Activated CD4-positive, alpha-beta T cell treated with anti-CD3 and anti-CD28 coated beads, Interleukin-2, amount 50 U/mL, for 4 hours (primary cell): ENCODE measurements at places on chromosomes 3 and 15.

GRCh38 chr3:52707585-52707984, 1.7 kb downstream of the SPCS1 start:
- DNase-seq: no peak

- DNase-seq: no peak
Observed at GRCh38 chr3:115347737-115348136, 200.6 kb upstream of the ZBTB20 start.

GRCh38 chr3:166446986-166447385, 609.8 kb upstream of the BCHE start:
- no peak for DNase-seq

DNA sequence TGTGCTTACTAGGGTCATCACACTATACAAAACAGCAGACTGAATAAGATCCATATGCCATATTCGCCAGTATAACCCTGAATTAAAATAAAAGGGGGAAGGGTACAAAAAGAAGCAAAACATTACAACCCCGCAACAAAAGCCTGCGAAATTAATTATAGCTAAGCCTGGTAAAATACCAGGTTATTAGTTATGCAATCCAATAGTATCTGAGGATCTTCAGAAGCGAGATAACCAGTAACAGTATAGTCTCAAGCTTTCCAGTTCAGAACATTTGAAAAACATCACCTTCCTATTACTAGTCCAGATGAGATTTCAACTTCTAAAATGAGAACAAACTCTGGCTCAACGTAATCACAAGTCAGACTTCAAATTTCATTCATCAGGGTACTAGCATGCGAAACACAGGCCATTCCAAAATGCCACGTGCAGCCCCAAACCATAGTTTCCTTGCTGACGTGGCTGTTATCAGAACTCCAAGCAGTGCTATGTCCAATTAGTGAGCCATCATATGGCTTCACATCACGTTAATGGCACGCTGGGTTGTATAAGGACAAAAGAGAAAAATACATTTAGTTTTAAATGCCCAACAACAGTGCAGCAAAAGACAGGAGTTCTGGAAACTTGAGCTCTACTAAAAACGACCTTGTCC, 1.1 kb downstream of the SSR3 start:
- no peak for DNase-seq

DNA sequence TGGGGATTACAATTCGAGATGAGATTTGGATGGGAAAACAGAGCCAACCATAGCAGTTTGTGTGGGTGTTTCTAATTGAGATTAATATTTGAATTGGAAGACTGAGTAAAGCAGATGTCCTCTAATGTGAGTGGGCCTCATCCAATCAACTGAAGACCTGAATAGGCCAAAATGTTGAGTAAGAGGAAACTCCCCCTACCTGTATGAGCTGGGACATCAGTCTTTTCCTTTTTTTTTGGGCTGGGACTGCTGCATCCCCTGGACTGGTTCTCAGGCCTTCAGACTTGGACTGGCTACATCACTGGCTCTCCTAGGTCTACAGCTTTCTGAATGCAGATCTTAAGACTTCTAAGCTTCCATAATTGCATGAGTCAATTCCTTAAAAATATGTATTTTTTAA, 144.1 kb downstream of the CD47 start:
- no peak for DNase-seq

- DNase-seq: no peak
Observed at GRCh38 chr15:39180483-39180933, 400.4 kb upstream of the THBS1 start.

- no peak for DNase-seq
Observed at GRCh38 chr3:38916706-38917105, 100.7 kb upstream of the SCN10A start.

DNA sequence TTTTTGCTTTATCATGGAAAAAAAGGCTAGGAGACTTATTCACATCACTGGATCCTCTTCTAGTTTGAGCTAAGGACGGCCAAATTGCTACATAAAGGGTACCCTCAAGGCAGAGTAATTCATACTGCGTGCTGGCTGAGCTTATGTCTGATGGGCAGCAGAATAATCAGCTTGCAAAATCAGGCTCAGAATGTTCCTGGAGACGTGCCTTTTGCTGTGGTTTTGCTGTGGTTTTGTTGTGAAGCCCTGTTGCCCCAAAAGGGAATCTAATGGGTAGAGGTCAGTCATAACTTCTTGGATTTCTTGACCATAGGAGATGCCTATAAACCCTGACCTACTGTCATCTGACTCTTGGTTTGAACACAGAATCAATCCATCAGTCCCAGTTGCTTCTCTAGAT, 189.9 kb downstream of the SOX2 start:
- DNase-seq: no peak

DNA sequence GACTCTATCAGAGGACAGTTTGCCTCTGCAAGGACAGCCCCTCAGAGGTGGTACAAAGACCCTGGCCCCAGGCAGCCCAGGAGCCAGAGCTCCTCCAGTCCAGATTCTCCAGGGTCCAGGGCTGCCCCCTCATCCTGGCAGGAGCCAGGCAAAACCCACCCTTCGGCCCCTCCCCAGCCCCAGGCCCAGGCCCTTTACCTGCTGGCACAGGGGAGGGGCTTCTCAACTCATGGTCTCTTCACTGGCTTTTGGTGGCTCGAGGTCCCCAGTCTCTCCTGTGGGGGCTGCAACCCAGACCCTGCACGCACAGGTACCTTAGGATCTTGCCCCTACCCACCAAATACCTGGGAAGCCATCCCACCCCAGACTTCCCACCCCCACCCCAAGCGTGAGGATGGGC, 8.5 kb downstream of the NEIL1 start:
- DNase-seq: no peak

- no peak for DNase-seq
Observed at GRCh38 chr3:126955004-126955790, 27.7 kb upstream of the PLXNA1 start.

DNA sequence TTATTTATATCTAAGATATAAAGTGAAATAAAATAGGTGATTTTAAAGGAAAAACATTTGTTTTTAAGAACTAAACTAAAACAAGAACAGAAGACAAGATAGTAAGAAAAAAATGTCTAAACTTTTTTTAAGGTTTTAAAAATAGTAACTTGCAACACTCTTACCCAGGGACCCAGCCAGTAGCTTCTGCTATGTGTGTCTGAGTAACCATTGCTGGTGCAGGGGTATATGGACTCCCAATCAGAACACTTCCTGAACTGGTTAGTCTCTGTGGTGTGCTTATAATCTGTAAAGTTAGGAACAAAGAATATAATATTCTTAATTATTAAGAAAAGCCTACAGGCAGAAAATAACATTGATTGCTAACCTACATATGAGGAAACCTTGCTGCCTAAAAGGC, 118.4 kb downstream of the ATP1B3 start:
- no peak for DNase-seq

DNA sequence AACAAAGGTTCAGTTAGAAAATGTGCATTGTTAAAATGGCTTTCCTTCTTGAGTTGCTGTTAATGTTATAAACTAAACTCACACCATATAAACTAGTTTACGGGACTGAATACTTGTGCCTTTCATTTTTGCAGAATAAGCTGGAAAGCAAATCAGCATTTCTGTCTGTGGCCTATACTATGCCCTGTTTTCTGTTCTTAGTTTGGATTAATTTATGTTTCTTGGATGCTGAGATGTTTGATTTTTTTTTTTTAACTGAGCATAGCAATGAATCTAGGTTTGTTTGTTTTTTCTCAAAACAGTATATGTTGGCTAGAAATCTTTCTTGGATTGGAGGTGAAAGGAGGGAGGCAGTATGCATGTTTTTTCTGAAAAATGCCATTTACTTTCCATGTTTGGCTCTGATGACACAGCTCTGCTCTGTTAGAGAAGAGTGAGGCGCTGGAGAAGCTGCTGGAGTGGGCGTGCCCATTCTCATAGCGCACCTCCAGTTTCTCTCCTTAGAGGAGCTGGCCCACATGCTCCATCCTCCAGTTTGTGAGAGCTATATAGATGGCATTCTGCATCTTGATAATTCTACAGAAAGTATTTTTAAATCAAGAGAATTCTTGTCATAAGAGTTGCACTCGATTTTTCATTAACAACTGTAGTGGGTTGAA, 423.6 kb upstream of the TPM1 start:
- DNase-seq: no peak

DNA sequence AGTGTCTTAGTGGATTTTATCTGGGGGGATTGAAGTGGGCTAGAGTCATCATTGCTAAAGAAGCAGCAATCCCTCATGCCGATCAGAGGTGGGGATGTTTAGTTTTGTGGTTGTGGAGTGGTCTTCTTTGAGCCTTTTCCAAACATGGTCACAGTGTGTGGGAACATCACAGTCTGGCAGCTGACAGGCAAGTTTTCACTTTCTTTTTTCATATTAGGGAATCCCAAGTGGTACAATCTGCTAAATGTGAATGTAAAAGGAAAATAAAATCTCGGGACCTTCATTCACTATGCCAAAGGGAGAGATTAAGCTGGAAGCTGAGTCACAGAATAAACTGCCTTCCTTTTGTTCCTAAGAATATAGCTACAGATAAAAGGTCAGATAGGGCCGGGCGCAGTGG, 10.4 kb upstream of the CX3CR1 start:
- DNase-seq: no peak

GRCh38 chr3:80771085-80771484, 990.4 kb downstream of the GBE1 start:
- DNase-seq: no peak

GRCh38 chr15:99593070-99593469, 27.3 kb downstream of the MEF2A start:
- no peak for DNase-seq

DNA sequence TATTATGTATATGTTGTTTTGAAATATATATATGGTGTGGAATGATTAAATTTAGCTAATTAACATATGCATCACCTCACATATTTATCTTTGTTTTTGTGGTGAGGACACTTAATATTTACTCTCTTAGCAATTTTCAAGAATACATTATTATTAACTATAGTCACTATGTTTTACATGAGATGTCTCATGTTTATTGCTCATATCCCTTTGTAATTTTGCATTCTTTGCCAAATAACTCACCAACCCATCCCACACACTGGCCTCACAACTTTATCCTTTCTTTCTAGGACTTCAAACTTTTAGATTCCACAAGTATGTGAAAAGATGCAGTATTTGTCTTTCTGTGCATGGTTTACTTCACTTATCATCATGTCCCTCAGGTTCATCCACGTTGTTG, 950.2 kb upstream of the CADM2 start:
- DNase-seq: no peak

GRCh38 chr15:74398183-74398582, 30.7 kb upstream of the CYP11A1 start:
- DNase-seq: no peak

GRCh38 chr15:39099524-39099923, 481.4 kb upstream of the THBS1 start:
- DNase-seq: no peak

GRCh38 chr3:159667261-159667660, 321.4 kb upstream of the IL12A start:
- DNase-seq: no peak

DNA sequence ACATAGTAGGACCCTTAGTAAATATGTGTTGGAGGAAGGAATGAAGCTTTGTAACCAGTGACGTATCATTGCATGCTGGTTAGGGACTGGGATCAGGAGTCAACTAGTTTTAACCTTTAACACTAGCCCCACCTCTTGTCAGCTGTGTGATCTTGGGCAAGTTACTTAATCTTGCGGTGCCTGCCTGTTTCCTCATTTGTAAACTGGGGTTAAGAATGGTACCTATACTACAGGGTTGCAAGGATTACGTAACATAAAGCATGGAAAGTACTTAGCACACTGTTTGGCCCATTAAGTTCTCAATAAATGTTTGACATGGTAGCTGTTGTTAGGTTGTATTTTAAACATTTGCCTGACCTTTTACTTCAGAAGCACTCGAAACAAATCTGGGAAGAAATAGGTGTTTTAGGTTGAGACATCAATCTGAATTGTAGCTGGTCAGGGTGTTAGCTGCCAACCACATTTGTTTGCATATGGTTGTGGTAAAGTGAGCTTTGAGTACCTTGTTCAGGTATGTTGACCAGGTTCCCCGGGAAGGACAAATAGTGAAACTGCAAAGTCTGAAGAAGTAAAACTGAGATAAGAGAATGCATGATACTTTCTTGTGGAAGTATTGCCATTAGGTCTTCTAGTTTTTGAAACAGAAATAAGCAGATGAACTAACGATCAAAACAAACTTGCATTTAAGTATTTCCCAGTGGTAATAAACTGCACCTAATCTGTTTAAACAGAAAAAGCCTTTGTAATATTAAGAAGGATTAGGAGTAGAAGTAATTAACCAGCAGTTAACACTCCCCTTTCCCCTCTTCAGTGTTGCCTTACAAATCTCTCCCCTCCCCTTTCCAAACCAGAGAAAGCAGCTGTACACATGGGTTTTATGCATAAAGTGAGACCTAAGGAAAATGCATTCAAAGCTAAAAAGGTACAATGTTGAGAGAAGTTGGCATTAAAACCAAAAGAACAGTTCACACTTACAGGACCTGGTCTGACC, 25.8 kb upstream of the SCAANT1 start:
- no peak for DNase-seq

DNA sequence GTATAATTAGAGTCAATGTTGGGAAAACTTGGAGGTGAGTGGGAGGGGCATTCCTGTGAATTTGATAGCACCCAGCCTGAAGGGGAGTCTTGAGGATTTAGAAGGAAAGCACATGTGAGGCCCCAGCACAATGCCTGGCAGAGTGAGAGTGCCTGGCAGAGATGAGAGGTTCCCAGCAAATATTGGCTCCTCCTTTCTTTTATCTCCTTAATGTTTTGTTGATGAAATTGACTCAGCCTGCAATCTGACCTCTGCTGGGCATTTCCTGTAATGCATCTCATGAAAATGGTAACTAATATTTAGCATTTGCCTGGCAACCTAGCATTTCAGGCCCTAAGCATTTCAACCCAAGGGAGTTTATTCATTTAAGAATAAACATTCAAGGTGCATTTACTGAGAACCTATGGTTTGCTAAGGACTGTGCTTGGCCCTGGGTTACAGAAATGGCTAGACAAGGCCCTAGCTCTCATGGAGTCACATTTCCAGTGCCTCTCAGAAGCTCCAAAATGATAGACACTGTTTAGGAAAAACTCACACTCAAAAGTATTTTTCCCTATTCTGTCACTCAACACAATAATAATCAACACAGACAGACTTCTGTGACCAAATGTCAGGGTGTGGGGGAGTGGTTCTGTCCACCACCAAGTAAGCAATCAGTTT, 19.0 kb downstream of the PDHB start:
- DNase-seq: peak; percentile 32

- no peak for DNase-seq
Observed at GRCh38 chr15:100651253-100651652, 48.9 kb downstream of the ASB7 start.

DNA sequence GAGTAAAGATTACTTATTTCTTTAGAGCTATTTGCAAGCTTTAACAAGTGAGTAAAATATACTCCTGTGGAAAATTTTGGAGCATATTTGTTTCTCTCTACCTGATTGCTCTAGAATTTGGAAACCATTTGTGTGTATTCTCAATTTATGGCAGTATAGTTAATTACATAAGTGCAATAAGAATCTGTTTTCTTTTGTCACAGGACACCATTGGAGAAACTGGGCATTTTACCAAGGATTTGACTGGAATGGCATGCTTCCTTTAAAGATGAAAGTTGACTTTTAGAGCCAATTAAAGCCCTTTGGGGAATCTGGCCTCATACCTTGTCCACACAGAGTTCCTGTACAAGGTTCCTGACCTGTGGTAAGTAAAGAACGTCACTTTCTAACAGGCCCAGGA, 38.4 kb downstream of the PAQR5 start:
- no peak for DNase-seq

- no peak for DNase-seq
Observed at GRCh38 chr3:122271246-122271898, 53.7 kb upstream of the CSTA start.

GRCh38 chr3:149296972-149297371, 36.5 kb downstream of the TM4SF18 start:
- DNase-seq: no peak
